ENCODE measurements at places on chromosomes 11 and 22. TPM values are rescaled to one million over a fixed set of nuclear protein-coding genes. Genes with fewer than 3 reads are reported as not detected.

B3GAT1 gene
- total RNA-seq = not detected

MRGPRD gene
- total RNA-seq = not detected

HSPA8 gene
- 2,219 TPM for total RNA-seq

NNMT gene
- total RNA-seq = 975 TPM

PLEKHB1 gene
- 0.97 TPM for total RNA-seq

SCGB1D2 gene
- total RNA-seq = not detected

CHRDL2 gene
- total RNA-seq = not detected

CECR2 gene
- under 0.01 TPM for total RNA-seq

KRTAP5-9 gene
- not detected for total RNA-seq

GAL3ST1 gene
- 0.13 TPM for total RNA-seq

C11orf86 gene
- total RNA-seq = not detected

KRTAP5-11 gene
- not detected for total RNA-seq

SDHD gene
- 134 TPM for total RNA-seq

DLG2 gene
- 3.5 TPM for total RNA-seq

DBX1 gene
- total RNA-seq = not detected

IL10RA gene
- total RNA-seq = 0.78 TPM

IGLL1 gene
- not detected for total RNA-seq

CCDC188 gene
- total RNA-seq = 1.3 TPM

WNT7B gene
- not detected for total RNA-seq

MOV10L1 gene
- 0.43 TPM for total RNA-seq

TTLL1 gene
- total RNA-seq = 17.5 TPM

TRIM48 gene
- not detected for total RNA-seq

KCNK4 gene
- total RNA-seq = 0.11 TPM

DRG1 gene
- total RNA-seq = 87.5 TPM

OR8G5 gene
- total RNA-seq = not detected

CACNA1I gene
- total RNA-seq = under 0.01 TPM

APOA4 gene
- not detected for total RNA-seq

TRIM49 gene
- total RNA-seq = not detected
